Amygdala (tissue), 56 donors: ENCODE measurements at places on chromosomes 1 and 21.

DNA sequence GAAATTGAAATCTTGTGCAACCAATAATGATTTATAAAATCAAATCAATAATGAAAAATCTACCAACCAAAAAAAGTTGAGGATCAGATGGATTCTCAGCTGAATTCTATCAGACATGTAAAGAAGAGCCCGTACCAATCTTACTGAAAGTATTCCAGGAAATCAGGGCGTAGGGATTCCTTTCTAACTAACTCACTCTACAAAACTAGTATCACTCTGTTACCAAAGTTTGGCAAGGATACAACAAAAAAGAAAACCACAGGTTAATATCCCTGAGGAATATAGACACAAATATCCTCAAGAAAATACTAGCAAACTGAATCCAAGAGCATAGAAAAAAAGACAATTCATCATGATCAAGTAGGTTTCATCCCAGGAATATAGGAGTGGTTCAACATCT is 52.8 kb upstream of the ADGRL4 start:
- DNase-seq, result no peak

- DNase-seq, result no peak
Measured at GRCh38 chr1:15948091-15948591, 27.8 kb downstream of the ZBTB17 start.

GRCh38 chr1:205108464-205108863 is 13.3 kb downstream of the RBBP5 start:
- DNase-seq, result no peak

- DNase-seq, result no peak
Measured at GRCh38 chr21:44513389-44514217, 26.4 kb downstream of the KRTAP10-1 start.

- DNase-seq, result no peak
Measured at GRCh38 chr1:223033658-223034057, 109.4 kb downstream of the TLR5 start.

DNA sequence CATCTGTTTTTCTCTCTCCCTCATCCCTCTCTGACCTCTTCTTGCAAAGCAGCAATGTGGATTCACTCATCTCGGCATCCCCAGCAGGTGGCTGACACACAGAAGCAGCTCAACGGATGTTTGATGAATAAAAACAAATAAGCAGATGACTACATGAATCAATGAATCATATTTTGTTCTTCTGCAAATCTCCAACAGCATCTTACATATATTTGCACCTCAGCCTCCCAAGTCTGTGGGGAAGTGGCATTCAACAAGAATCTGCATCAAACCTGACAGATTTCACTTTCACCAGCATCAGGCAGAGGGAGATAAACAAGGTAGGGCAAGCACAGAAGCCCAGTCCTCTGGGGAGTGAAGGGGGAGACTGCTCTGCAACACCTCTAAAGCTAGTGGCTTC is 34.0 kb downstream of the CAPN8 start:
- no peak for DNase-seq

GRCh38 chr1:40684669-40685068 is 6.8 kb upstream of the NFYC start:
- no peak for DNase-seq

DNA sequence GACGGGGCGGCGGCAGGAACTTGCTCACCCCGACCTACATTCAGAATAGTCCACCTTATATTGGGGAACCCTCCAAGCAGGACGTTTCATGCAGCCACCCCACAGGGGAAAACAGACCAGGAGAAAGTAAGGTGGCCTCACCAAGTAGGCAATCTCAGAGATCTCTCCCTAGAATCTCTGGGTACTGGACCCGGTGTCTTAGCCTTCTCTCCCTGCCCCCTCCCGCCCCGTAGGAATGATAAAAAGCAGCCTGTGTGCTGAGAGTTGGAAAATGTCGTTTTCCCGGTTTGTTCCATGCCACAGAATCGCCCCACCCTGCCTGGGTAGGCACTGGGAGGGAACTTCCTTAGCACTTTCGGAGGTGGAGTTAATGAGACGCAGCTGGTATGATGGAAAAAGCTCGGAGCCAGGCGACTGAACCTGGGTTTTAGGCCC is 789 bp upstream of the PTPN14 start:
- no peak for DNase-seq

GRCh38 chr1:82195245-82195644 is 394.5 kb downstream of the ADGRL2 start:
- DNase-seq, result no peak

DNA sequence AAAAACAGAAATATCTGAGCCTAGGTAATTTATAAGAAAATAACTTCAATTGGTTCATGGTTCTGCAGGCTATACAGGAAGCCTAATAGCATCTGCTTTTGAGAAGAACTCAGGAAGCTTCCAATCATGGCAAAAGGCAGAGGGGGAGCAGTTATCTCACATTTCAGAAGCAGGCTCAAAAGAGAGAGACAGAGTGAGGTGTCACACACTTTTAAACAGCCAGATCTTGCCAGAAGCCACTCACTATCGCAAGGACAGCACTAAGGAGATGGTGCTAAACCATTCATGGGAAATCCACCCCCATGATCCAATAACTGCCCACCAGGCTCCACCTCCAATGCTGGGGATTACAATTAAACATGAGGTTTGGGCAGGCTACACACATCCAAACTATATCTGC is 25.5 kb downstream of the RGS18 start:
- DNase-seq, result no peak

GRCh38 chr21:43874085-43874805 is 9.2 kb downstream of the AGPAT3 start:
- DNase-seq, result no peak

DNA sequence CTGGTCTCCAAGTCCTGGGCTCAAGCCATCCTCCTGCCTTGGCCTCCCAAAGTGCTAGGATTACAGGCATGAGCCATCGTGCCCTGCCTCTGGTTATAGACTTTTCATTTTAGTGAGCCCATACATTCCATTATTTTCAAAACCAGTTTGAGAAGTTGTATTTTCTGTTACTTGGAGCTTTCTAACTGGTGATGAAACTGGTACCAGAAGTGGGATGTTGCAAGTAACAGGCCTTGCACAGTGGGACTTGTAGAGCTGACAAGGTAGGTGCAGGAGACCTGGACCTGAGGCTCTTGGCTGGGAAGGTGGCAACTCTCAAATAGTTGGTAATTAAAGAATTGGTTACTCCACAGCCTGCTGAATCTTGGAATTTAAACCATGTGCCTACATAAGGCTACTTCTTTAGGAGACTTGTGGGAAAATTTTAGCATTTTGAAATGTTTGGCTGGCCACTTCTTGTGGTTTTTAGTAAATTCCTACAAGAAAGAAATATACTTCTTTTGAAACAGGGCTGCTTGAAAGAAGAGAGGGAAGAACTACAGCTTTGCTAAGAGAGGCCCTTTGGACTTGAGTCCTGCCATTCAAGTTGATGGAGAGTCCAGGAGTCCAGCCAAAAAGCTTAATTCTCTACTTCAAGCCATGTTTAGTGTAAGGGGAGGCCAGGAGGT is 9.8 kb upstream of the ALPL start:
- DNase-seq, result no peak

DNA sequence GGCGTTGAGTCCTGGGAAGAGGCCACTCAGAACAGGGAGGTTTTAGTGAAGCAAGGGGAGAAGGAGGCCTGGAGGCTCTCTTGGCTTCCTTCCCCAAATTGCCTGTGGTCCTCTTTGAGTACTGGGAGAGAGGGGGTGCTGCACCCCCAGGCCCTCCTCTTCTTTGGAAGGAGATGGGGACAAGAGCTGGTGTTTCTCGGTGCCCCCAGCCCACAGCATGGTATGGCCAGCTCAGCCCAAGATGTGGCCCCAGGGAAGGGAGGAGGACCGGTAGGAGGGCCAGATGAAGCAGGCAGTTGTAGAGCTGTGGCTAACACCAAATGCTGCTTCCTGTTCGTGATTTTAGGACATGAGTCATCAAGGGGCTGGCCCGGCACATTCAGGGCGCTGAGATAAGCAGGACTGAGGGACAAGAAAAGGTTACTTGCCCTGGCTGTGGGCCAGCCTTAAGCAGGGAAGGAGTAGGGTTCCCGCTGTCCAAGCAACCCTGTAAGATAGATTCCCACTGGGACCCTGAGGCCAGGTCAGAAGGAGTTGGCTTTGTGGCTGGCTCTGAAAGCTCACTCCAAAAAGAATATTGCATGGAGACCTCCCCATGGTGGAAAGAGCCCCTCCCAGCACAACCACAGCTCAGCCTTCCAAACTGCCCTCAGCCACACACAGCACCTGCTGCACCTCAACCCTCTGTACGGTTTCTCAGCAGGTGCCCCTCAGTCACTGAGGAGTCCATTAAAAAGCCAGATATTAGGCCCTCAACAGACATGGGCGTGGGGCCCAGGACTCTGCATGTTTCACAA is 4.9 kb upstream of the TNFRSF1B start:
- no peak for DNase-seq

DNA sequence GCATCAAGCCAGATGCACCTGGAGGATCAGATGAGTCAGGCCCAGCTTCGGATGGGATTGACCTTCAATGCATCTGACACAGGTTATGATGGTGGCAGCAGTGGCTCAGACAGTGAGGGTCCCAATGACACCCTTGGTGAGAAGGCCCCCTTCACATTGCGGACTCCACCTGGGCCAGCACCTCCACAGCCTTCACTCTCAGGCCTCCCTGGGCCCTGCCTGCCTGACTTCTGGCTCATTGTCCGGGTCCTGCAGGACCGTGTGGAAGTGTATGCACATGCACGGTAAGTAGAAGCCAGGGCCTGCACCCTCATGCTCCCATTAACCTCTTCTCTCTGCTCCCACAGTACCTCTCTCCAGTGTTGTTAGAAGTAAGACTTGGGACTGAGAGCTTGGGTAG is 20.8 kb downstream of the HYI start:
- no peak for DNase-seq

GRCh38 chr1:21898326-21899200 is 38.5 kb downstream of the HSPG2 start:
- DNase-seq, result no peak

DNA sequence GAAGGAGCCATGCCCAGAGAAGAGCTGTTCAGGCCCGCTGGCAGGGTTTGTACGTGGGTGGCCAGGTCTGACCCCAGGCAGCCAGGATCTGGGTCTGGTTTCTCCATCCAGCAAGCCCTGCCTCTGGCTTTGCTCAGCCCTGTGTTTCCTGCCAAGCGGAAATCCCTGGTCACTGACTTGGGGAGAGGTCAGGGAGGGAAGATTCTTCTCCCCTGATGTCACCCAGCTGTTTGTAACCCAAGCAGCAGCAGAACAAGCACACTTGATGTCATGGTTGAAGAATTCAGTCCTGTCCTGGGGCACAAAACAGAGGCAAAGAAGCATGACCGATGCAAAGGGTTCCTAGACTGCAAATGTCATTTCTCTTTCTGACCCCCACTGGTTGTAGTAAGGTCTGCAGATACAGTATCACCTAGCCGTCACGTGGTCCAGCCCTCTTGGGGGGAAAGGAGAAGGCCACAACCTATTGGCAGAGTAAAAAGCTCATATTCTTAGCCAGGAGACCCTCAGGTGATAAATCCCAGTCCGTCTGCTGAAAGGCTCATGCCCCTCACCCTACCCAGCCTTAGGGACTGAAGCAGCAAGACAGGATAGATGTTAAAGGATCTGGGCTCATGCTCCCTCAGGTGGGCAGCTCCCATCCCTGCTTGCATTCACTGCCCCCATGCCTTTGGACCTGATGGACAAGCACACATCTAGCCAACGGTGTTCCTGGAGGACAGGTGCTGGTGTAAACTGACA is 120.9 kb downstream of the SYT2 start:
- DNase-seq, result no peak

GRCh38 chr1:157181790-157182189 is 43.6 kb upstream of the ETV3 start:
- DNase-seq, result no peak

- DNase-seq, result no peak
Measured at GRCh38 chr1:182629499-182630096, 25.4 kb upstream of the RGS16 start.

- no peak for DNase-seq
Measured at GRCh38 chr1:155177918-155178281, 4.3 kb downstream of the TRIM46 start.

DNA sequence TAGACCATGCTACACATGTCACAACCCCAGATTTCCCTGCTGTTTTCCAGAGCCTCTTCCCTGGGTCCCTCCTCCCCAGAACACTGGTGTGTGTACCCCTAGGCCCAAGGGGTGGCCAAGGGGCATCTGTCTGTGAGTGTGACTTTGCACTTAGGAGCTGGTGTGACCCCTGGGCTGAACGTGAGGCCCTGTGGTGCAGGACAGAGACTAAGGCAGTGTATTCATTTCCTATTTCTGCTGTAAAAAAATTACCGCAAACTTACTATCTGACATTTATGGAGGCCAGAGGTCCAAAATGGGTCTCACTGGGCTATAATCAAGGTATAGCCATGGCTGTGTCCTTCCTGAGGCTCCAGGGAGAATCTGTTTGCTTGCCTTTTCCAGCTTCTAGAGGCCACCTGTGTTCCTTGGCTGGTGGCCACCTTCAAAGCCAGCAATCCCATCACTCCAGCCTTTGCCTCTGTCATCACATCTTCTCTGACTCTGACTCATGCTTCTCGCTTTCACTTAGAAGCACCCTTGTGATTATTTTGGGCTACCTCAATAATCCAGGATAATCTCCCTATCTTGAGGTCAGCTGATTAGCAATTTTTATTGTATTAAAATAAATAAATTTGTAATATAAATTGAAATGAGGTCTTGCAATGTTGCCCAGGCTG is 24.0 kb upstream of the ELOA start:
- DNase-seq, result no peak

- DNase-seq, result no peak
Measured at GRCh38 chr1:89277725-89278124, 5.1 kb upstream of the GBP5 start.

DNA sequence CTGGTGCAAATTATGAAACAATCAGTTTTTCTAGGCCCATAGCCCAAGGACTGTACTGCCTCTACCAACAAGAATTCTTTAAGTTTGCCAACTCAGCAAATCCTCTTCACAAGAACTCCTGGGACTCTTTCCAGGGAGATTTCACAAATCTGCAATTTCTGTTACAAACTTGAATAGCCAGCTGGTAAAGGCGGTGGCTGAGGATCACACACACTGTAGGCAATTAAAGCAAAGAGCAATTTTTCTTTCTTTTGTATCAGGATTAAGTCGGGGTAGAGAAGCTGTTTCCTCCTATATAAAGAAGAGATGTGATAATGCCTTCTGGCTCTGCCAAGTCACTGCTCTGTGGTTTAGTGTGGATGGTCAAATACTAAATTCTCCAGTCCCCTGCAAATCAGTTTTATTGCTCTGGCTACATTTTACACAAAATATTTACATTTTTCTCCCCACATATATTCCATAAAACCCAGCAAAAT is 1.7 kb downstream of the ALDH9A1 start:
- no peak for DNase-seq

- no peak for DNase-seq
Measured at GRCh38 chr1:115123116-115123515, 33.8 kb upstream of the TSPAN2 start.

DNA sequence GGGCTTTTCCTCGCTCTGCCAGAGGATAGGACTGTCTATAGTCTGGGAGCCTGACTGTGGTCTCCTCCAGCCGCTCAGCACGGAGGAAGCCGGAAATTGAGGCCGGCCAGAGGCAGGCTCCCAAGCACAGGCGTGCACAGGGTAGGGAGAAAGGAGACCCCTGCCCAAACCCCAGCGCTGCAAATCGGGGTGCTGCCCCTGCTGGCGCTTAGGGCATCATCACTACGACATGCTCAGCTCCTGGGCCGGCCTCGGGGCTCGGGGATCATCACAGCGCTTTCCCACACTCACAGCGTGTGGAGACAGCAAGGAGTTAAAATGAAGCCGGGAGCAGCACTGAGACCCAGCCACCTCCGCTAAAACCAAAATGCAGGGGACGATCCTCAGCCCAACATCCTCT is 62.8 kb upstream of the ARHGEF16 start:
- DNase-seq, result no peak
